Right lung (tissue), 10 donors: ENCODE measurements at places on chromosomes 2 and 18. TPM values are rescaled to one million over a fixed set of nuclear protein-coding genes. Genes with fewer than 3 reads are reported as not detected.
A peak's percentile ranks its signal among the peaks of the same experiment; 100 is the strongest.

DNA sequence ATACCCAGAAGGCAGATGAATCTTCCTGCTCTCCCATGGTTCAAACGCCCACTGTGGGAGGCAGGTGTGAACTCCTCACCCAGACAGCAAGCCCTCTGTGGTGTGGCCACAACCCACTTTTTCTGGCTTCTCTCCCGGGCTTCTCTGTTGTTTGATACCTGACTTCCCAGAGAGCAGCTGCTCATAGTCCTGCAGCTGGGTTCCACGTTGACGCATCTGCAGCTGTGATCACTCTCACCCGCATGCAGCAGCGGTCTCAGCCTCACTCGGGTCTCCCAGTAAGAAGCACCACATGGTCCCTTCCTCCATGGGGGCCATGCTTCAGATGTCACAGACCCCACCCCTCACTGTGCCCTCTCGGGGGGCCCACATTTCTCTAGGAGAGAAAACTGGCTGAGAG lies 3.5 kb downstream of the ASPRV1 start:
- DNase-seq = no peak

Gene NOL4
- polyA plus RNA-seq = 2.4 TPM

DNA sequence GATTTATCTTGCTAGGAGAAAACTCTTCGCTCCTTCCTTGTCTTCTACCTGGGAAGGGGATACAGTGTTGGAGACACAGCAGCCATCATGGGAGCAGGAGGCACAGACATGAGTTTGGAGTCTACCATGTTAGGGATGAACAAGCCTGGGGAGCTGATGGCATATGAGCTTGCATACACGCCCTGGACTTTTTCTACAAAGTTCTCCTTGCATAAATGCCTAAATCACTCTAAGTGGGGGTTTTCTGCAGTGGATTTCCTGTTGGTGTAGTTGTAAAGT lies 3.6 kb upstream of the HS1BP3 start:
- DNase-seq = no peak

- peak; percentile 71 for DNase-seq
These were observed at the start of gene PARD3B for GRCh38 chr2:204544961-204545860. PARD3B (plus strand) TSS chr2:204545475; CDS start chr2:204546000, 525 bp downstream.

Gene SLC1A4
- 8.0 TPM for polyA plus RNA-seq

DNA sequence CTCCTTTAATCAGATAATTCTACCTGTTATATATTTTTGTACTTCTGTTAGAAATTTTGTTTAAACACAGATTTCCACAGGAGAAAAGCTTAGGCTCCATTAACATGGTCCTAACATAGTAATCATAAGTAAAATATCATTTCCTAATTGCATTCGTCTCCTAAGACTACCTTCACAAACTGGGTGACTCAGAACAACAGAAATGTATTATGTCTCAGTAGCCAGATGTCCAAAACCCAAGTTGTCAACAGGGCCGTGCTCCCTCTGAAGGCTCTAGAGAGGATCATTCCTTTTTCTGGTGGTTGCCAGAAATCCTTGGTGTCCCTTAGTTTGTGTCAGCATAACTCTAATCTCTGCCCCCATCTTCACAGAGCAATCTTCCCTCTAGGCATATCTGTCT lies 5.4 kb downstream of the FBXO15 start:
- no peak for DNase-seq

GRCh38 chr18:22558945-22559385 lies 141.2 kb upstream of the CTAGE1 start:
- peak; percentile 84 for DNase-seq

Gene KCNIP3
- polyA plus RNA-seq = 8.2 TPM

DNA sequence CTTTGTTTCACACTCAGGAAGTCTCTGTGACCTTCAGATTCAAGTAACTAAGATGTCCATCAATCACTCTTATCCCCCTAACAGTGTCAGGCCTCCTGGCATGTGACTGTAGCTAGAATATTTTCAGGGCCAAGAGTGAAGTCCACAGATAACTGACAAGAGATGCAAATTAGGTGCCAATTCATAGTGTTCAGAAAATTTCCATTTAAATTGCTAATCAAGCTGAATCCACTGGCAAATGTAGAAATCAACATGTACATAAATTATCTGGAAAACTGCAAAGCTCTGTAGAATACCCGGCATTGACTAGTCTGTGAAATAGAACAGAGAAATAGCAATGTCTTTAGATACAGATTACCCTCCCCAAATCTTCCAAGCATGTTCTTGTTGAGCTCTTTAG lies 38.6 kb upstream of the ARL4C start:
- no peak for DNase-seq

Gene SLC40A1
- polyA plus RNA-seq = 159 TPM

- no peak for DNase-seq
These were observed 466.1 kb downstream of the TGIF1 start for GRCh38 chr18:3916082-3916481.

DNA sequence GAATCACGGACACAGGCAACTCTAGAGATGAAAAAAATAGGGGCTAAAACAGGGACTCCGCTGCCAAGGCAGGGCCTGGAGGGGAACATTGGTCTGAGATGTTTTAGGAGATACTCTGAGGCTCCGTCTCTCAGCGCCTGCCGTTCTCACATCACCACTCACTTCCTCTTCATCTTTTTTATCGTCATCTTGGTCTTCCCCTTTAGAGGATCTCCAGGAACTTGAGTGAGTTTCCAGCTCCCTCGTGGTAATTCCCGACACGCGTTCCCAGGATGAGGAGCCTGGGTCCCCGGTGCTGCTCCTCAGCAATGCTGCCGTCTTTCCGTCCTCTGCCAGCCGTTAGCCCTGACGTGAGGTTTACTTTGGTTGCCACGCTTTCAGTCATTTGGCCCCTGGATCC lies 16.1 kb downstream of the MLPH start:
- DNase-seq = no peak

DNA sequence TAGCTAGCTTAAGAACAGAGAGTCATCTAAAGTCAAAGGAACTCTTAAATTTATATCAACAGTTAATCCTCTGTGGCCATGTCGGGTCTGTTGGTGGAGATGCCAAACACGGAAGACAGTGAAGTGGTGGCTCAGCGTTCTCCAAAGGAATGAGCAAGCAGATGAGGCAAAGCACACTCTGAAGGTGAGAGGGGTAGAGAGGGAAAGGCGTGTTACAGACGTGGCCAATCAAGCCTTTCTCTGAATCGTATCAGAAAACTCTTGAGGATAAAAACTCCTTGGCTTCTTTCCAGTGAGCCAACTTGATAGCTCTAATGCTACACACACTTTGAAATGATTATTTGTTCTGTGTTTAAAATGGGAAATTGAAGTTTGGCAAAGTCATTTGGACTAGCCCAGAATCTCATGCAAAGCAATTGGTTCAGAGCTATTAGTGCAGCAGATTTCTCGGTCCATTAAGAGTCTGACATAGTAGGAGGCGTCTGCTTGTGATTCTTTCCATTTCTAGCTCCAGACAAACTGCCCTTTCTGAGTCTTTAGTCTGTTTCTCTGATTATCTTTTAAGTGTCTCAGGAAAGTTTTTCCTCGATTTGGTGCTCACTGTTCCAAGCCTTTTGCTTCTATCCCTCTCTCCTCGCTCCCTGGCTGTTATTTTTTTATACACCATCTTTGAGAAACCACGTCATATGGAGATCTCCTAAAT lies 57.5 kb upstream of the CPO start:
- no peak for DNase-seq
